RWPE1 (cell line): ENCODE measurements at places on chromosomes 2 and 18.

DNA sequence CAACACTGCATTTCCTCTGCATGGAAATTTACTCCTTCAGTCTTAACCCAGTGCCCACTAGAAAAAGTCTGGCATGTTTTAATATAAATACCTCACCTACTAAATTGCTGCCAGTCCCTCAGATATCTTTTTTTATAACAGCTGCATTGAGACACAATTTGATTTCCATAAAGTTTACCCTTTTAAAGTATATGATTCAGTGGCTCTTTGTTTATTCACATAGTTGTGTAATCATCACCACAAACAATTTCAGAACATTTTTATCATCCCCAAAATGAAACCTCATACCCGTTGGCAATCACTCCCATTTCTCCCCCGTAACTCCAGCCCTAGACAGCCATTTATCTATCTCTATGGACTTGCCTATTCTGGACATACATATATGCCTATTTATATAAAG, 17.0 kb upstream of the FRZB start:
- no peak for DNase-seq

DNA sequence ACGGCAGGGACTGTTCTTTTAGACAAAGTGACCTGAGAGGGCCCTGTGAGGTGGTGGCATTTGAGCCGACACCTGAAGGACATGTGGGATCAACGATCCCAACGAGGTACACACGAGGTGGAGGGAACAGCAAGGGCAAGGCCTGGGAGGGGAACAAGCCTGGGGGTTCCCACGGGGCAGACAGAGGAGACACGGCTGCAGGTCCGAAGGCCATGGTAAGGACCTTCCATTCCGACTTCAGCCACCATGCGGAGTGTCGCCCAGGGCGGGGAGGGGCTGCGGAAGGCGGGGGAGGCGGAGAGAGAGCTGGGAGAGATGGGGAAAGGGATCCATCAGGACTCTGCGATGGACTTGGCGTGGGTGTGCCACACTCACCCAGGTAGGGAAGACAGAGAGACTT, 151.8 kb downstream of the HDAC4 start:
- DNase-seq = no peak

GRCh38 chr2:144670080-144670479, 150.2 kb upstream of the ZEB2 start:
- DNase-seq = no peak

DNA sequence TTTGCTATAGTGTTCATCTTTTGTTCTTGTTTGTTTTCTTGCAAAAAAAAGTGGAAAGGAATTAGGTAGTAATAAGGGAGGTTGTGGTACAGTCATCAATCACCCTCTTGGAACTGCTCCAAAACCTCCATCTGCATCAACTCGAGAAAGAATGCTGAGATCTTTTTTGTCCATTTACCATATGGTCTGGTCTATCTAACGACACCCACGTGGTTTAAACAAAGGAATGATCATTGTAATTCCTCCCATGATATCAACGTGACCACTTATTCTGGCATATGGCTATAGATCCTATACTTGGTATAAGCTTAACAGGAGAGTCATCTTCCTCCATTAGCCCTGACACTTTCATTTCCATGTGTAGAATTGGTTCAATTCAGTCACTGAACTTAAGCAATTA, 1025.3 kb upstream of the NXPH2 start:
- DNase-seq = no peak

- DNase-seq = no peak
Observed at GRCh38 chr2:18516112-18516511, 44.3 kb downstream of the RDH14 start.

GRCh38 chr2:35870713-35871112, 484.9 kb upstream of the CRIM1 start:
- DNase-seq = no peak

GRCh38 chr2:74051504-74051903, 66.8 kb downstream of the TET3 start:
- DNase-seq = no peak

GRCh38 chr2:85710687-85711577, 16.8 kb downstream of the GNLY start:
- DNase-seq = no peak

DNA sequence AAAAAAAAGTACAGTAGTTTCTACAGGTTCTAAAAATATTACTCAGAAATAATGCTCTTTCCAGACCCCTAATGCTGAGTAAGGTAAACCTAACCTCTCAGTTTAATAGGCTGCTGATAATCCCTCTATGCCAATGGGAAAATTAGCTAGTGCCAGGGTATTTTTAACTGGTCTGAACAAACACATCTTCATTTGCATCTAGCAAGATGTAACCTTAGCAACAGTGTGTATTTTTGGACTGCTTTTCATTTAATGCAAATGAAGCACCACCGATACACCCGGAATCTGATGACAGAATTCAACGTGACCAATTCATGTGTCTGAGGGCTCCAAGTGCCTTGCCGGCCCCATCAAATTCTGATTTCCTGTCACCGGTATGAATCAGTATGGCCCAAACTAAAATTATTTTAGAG, 47.4 kb upstream of the CYRIA start:
- no peak for DNase-seq

DNA sequence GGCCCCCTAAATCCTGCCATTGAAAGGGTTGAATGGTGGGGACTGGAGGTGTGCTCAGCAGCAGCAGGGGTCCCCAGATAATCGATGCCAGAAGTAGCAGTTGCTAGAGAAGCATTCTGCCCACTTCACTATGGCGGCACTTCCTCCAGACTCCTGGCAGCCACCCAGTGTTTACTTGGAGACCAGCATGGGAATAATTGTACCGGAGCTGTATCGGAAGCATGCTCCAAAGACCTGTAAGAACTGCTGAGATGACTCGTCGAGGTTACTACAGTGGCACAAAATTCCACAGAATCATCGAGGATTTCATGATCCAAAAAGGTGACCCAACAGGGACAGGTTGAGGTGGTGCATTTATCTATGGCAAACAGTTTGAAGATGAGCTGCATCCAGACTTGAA, 11.0 kb upstream of the GAREM2 start:
- DNase-seq = no peak

GRCh38 chr2:205903549-205904129, 182.3 kb downstream of the INO80D start:
- no peak for DNase-seq

GRCh38 chr2:97730245-97730644, 16.9 kb downstream of the ZAP70 start:
- DNase-seq = peak; percentile 38

DNA sequence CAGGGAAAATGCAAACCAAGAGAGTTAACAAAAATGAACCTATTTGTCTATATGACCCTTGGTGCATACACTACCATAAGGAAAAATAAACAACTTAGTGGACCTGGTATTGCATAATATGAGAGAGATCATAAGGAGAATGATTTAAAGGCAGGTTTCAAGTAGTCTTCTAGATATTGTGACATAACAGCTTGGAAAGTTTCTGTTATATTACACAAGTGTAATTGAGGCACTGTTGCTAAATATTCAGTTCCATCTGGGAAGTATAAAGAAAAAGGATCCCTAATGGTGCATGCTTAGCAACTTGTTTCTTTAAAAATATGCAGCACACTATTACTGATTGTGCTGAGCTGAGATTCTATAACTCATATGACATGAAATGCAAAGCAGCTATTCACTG, 252.2 kb upstream of the SPHKAP start:
- no peak for DNase-seq

DNA sequence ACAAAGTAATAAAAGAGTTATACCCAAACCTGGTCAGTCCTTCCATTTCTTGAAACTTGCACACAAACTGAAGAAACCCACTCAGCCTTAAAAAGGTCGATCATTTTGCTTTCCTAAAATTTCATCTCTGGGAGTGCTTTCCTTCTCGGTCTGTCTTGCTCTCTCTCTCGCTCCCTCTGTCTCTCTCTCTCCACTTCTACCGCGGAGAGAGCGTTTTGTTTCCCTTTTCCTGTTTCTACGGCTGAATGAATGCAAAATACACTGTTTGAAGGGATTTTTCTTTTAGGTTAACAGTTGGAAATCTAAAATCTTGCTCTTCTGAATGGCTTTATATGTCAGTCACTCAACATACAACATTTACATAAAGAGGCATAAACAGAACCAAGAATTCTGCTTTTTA, 424.2 kb downstream of the TGIF1 start:
- DNase-seq = no peak

DNA sequence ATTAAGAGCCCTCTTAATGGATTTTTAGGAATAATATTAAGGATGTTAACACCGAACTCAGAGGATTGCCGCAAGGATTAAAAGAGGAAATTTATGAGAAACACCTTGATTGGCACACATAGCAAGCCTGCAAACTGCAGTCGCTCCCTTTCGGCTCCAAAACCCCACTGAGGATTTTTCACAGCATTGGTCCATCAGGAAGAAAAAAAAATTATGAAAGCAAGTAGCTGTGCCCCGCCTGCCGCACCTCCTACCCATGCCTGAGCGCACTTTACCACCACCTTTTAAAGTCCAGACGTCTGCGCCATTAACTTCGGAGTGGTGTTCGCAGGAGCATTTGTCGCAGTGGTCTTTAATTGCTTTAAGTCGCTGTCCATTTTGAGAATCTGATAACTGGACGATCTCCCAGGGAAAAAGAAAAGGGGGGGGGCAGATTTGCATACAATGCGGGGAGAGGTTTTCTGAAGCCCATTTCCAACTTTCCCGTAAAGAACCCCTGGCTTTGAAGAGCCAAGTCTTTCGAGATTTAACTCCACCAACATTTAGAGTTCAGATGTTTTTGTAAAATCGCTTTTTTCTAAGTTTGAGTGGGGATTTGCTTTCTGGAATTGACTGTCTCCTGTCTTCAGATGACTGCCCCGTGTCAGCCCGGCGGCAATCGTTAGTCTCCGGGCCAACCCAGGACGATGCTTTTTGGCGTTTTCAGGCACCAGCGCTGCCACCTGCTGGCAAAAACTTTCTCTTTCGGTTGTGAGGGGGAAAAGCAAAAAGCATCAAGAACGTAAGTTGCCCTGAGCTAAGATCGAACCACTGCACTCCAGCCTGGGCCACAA, 913 bp upstream of the TRABD2A start:
- peak; percentile 81 for DNase-seq

DNA sequence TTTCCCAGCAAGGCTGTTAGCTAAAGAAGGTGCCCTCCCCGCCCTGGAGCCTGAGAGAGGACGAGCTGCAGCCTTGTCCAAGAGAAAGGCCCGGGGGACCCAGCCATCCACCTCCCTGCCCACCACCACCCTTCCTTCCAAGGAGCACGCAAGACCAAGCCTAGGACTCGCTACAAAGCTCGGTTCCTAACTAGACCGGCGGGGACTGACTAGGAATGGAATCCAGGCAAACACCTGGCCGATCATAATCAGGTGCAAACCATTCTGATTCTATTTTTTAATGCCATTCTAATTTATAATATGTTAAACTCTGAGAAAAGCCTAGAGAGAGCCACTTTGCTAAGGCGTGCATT, 19.7 kb upstream of the TUBB6 start:
- no peak for DNase-seq

GRCh38 chr18:34623557-34623956, 86.5 kb upstream of the DTNA start:
- DNase-seq = no peak

DNA sequence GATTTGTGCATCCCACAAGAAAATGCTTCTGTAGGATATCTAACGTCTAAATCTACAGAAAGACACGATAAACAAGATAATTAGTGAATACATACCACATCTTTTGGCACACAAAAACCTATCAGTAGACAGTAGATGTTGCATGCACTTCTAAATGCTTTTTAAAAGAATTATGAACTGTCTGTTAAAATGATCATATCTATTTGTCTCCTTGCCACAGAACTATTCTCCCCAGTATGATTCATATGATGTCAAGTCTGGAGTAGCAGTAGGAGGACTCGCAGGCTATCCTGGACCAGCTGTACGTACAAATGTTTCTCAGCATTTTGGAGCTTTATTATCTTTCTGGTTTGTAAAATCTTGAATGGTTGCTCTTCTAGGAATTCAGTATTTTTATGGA, 12.7 kb downstream of the COL3A1 start:
- DNase-seq = no peak

GRCh38 chr2:163675388-163675787, 60.4 kb downstream of the FIGN start:
- no peak for DNase-seq

DNA sequence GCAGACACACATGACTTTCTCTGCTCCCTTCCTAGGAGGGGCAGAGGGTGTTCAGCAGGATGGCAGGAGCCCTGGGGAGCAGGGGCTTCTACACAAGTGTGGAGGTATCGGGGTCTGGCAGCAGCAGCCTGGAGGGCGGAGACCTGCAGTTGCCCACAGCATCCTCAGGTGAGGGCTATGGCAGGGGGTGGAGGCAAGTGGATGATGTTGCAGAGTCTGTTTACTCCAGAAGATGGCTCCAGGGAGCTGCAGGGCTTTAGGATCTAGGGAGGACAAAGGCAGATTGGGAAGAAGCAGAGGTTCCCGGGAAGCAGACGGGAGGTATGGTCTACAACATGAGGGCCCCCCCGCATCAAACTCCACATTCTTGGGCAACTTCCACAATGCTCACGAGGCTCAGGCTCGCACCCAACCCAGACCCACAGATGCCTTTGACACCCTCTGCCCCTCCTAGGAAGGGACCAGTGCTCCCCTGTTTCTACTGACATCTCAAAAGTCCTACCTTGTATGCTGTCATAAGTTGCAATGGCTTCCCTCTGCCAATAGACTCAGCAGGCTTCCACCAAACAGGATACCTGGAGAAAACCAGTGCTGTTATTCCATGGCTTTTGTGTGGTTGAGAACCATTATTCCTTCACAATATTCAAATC, 12.0 kb upstream of the ATP6V1C2 start:
- DNase-seq = peak; percentile 51

GRCh38 chr2:12718015-12718671, 1.4 kb downstream of the TRIB2 start:
- DNase-seq = peak; percentile 25

DNA sequence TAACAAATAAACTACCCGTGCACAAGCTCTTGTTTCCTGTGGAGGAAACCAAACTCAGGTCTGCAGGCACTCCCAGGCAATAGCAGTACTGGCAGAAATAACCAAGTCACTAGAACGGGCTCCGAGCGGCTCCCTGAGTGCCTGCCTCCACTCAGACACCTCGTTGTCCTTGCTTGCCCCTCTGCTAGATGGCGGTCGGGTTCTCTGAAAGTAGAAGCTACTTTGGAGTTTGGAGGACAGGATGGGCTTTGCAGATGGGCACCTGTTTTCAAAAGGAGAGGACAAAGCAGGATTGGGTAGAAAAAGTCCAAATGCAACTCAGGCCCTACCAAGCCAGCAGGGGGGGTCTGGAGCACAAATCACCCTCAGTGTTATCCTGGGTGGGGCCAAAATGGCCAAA, 136.4 kb downstream of the LRRC30 start:
- DNase-seq = no peak

GRCh38 chr2:207260021-207260420, 94.3 kb upstream of the KLF7 start:
- no peak for DNase-seq

- no peak for DNase-seq
Observed at GRCh38 chr18:10525371-10525691, 496 bp upstream of the NAPG start.
